ENCODE measurements at places on chromosomes 11 and 22. TPM values are rescaled to one million over a fixed set of nuclear protein-coding genes. Genes with fewer than 3 reads are reported as not detected.

The CHRDL2 gene
- total RNA-seq: 0.27 TPM

The SYT8 gene
- not detected for total RNA-seq

The KIRREL3 gene
- 1.4 TPM for total RNA-seq

The NPAS4 gene
- total RNA-seq: not detected

The C22orf15 gene
- total RNA-seq: 2.2 TPM

The TENM4 gene
- 85.4 TPM for total RNA-seq

The GVQW3 gene
- 6.6 TPM for total RNA-seq

The SCGB1C1 gene
- not detected for total RNA-seq

The HEPACAM gene
- 0.07 TPM for total RNA-seq

The PANX3 gene
- not detected for total RNA-seq

The MED17 gene
- 40.6 TPM for total RNA-seq

The SLC22A9 gene
- total RNA-seq: not detected

The NCAM1 gene
- 1.3 TPM for total RNA-seq

GRCh38 chr11:119121811-119122124 is 388 bp downstream of the HINFP start:
- H3K4me3 ChIP-seq: peak overlapping the region; percentile 94
- no peaks in the 10 kb centered on the region for H3K27me3 ChIP-seq
- no peak for DNase-seq
- H3K36me3 ChIP-seq: peaks cover 21% of the 10 kb centered on the region
- H3K4me1 ChIP-seq: no peaks in the 10 kb centered on the region

GRCh38 chr11:33452836-33453624 is 195.8 kb downstream of the HIPK3 start:
- no peaks in the 10 kb centered on the region for H3K36me3 ChIP-seq
- no peaks in the 10 kb centered on the region for H3K27me3 ChIP-seq
- no peaks in the 10 kb centered on the region for H3K4me1 ChIP-seq
- no peak overlapping the region for H3K4me3 ChIP-seq
- no peak overlapping the region for H3K27ac ChIP-seq

GRCh38 chr11:119989159-119989821 is 148.6 kb downstream of the TRIM29 start:
- no peaks in the 10 kb centered on the region for H3K36me3 ChIP-seq

GRCh38 chr22:45863981-45864751 is 112.8 kb downstream of the WNT7B start:
- H3K4me1 ChIP-seq: no peaks in the 10 kb centered on the region
- H3K27me3 ChIP-seq: peaks cover 43% of the 10 kb centered on the region
- H3K4me3 ChIP-seq: no peak overlapping the region

DNA sequence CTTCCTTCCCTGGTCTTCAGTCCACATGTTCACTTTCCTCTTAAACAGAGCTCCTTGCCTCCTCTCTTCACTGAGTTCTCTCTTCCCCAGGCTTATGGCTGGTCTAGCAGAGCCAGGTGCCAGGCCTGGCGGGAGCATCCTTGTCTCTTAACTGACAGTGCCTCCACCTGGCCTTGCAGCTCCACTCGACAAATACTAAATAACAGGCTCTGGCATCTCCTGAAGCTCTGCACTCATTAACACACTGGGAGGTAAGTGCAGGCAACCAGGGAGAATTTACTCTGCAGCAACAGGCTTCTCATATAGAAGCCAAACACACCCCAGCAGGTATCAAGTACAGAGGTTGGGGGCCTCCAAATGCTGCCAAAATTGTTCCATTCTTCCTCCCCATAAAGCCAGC is 438.1 kb downstream of the SOX6 start:
- no peaks in the 10 kb centered on the region for H3K27me3 ChIP-seq
- peak; percentile 70 for DNase-seq
- H3K4me1 ChIP-seq: no peaks in the 10 kb centered on the region
- no peak overlapping the region for H3K4me3 ChIP-seq
- H3K27ac ChIP-seq: no peak overlapping the region

GRCh38 chr11:14638561-14638960 is 5.0 kb upstream of the PDE3B start:
- no peaks in the 10 kb centered on the region for H3K4me1 ChIP-seq
- no peak for DNase-seq
- peaks cover 15% of the 10 kb centered on the region for H3K27me3 ChIP-seq
- H3K36me3 ChIP-seq: no peaks in the 10 kb centered on the region
- no peak overlapping the region for H3K27ac ChIP-seq

GRCh38 chr11:27611947-27612455 is 88.3 kb downstream of the BDNF start:
- DNase-seq: no peak
- H3K27ac ChIP-seq: no peak overlapping the region
- H3K4me1 ChIP-seq: no peaks in the 10 kb centered on the region
- H3K36me3 ChIP-seq: no peaks in the 10 kb centered on the region
- no peak overlapping the region for H3K4me3 ChIP-seq

- H3K27ac ChIP-seq: no peak overlapping the region
- peak overlapping the region; percentile 92 for H3K4me3 ChIP-seq
- peaks cover 5% of the 10 kb centered on the region for H3K4me1 ChIP-seq
- peaks cover 22% of the 10 kb centered on the region for H3K27me3 ChIP-seq
These were observed 1.4 kb downstream of the SLC35C1 start for GRCh38 chr11:45806072-45806933.

DNA sequence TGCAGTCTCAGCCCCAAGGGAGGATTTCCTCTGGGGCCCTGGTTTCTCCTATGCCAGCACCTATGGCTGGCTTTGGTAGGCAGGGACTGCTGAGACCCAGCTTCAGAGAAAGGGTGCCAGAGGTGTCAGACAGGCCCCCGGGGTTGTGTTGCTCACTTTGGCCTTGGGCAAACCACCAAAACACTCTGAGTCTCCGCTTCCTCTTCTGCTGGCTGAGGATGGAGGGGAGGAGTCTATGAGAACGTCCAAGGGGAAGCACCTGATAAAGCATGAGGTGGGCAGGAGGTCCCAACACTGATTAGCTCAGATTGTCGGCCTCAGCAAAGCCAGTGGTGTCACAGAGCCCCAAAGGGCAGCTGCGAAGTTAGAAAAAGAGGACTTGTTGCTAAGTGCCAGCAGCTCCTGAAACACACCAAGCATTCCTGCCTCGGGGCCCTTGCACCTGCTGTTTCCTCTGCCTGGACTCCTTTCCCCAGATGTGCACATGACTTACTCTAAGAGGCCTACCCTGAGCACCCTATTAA is 10.5 kb downstream of the SMTNL1 start:
- peak; percentile 73 for DNase-seq
- H3K4me1 ChIP-seq: peaks cover 8% of the 10 kb centered on the region
- H3K36me3 ChIP-seq: no peaks in the 10 kb centered on the region
- H3K27ac ChIP-seq: no peak overlapping the region
- no peaks in the 10 kb centered on the region for H3K27me3 ChIP-seq
- H3K4me3 ChIP-seq: no peak overlapping the region

GRCh38 chr11:4541071-4541470 is 3.9 kb upstream of the OR52M1 start:
- H3K27ac ChIP-seq: no peak overlapping the region
- H3K4me1 ChIP-seq: no peaks in the 10 kb centered on the region
- no peak overlapping the region for H3K4me3 ChIP-seq
- no peak for DNase-seq
- peaks cover 15% of the 10 kb centered on the region for H3K27me3 ChIP-seq

- H3K27me3 ChIP-seq: no peaks in the 10 kb centered on the region
- no peak for DNase-seq
- peaks cover 19% of the 10 kb centered on the region for H3K4me1 ChIP-seq
- H3K27ac ChIP-seq: no peak overlapping the region
- H3K4me3 ChIP-seq: no peak overlapping the region
- H3K36me3 ChIP-seq: peaks cover 32% of the 10 kb centered on the region
These were observed 653 bp downstream of the IL18BP start for GRCh38 chr11:71999362-71999761.

DNA sequence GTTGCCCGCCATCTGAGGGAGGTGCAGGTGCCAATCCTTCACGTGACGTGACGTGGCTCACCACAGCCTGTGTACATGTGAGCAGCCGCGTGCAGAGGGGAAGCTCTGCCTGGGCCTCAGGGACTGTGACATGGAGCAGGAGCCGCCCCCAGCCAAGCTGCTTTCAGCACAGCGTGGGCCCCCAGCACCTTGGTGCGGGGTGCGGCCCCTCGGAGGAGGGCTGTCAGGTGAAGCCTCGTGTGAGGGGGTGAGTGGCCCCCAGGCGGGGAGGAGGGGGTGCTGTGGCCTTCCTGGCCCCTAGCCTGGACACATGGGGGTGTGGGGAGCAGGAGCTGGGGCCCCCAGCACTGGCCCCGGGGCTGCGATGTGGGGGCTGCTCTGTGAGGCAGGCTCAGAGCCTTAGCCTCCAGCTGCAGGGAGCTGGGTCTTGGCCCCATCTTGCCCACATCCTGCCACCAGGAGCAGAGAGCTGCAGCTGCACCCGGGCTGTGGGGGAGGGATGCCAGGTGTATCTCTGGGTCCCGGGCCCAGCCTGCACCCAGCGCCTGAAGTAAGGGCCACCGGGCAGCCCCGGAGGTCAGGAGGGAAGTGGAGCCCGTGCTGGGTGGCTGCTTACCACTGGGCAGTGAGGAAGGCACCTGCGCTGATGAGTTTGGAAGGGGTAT is at the start of gene ADORA2A:
Gene ADORA2A (plus strand): TSS at position 100 of the 665 bp plus-strand sequence. CDS start 5,806 bp downstream, outside the sequence.
- H3K4me1 ChIP-seq: no peaks in the 10 kb centered on the region
- H3K4me3 ChIP-seq: no peak within 1 kb of the TSS
- no peaks in the 10 kb centered on the region for H3K36me3 ChIP-seq
- no peak for DNase-seq

DNA sequence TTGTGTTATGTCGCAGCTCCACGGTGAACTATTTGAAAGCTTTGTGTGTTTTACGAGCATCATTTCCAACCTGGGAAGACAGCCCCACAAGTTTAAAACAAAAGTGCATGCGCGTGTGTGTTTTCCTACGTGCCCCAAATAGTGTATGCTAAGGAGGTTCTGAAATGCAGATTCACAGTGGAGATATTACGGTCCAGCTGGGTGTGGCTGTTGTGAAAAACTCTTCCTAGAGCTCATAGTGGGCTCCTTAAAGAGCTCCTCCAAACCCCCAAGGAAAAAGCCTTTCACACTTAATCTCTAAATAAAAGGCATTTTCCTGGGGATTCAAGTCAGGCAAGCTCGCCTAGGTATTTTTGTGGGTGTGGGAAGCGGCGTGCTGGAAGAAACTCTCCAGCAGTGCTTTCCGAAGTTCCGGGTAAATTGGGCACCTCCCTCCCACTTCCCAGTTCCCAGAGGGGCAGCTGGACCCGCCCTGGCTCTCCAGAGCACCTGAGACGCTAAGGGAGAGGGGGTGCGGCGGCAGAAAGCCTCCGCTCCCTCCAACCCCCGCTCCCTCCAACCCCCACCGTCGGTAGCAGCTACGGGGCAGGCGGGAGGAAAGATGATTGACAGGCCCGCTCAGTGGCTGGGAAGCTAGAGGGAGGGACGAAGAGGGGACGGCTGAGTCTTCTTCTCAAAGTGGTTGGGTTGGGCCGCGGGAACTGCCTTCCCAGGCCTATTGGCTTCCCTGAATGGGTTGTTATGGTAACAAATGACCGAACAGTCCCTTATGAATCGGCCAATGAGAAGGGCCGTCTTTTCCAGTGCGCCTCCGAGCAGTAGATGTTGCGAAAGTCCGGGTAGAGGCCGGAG is 561 bp upstream of the PCF11 start:
- H3K4me3 ChIP-seq: peak overlapping the region; percentile 98
- H3K4me1 ChIP-seq: peaks cover 7% of the 10 kb centered on the region
- peak; percentile 99 for DNase-seq
- H3K36me3 ChIP-seq: peaks cover 27% of the 10 kb centered on the region
- peak overlapping the region; percentile 73 for H3K27ac ChIP-seq

- no peaks in the 10 kb centered on the region for H3K27me3 ChIP-seq
- peaks cover 19% of the 10 kb centered on the region for H3K4me1 ChIP-seq
- peaks cover 53% of the 10 kb centered on the region for H3K36me3 ChIP-seq
- no peak overlapping the region for H3K27ac ChIP-seq
- H3K4me3 ChIP-seq: no peak overlapping the region
- DNase-seq: peak; percentile 54
These were observed 81.0 kb upstream of the SCUBE2 start for GRCh38 chr11:9172389-9172788.

DNA sequence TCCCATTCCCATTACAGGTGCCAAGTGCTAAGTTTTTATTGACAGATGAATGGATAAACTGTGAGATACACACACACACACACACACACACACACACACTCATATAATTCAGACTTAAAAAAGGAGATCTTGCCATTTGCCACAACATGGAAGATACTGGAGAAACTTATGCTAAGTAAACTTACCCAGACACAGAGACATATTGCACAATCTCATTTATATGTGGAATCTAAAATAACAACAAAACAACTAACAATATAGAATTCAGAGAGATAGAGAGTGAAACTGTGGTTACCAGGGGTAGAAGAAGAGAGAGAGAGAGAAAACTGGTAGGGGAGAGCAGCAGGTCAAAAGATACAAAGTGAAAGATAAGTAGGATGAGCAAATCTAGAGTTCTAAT is 1.4 kb downstream of the MS4A6E start:
- DNase-seq: no peak

DNA sequence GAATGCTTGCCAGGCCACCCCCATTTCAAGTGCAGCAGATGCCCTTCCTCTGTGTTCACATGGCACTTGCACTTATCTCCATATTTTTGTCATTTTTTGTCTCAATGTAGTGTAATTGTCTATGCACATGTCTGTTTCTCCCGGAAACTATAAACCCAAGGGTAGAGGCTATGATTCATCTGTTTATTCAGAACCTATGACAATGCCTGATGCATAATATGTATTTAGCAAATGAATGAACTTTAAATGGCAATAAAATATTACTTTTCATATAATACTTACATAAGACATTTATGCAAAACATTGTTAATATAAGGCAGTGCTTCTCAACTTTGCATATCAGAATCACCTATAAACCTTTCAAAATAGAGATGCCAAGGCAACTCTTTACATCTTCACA is 6.7 kb downstream of the PAK1 start:
- peaks cover 6% of the 10 kb centered on the region for H3K4me1 ChIP-seq
- H3K4me3 ChIP-seq: no peak overlapping the region
- H3K27me3 ChIP-seq: no peaks in the 10 kb centered on the region

GRCh38 chr11:33766085-33766484 is 8.2 kb downstream of the FBXO3 start:
- no peak for DNase-seq
- no peaks in the 10 kb centered on the region for H3K27me3 ChIP-seq
- H3K4me3 ChIP-seq: no peak overlapping the region

- H3K36me3 ChIP-seq: no peaks in the 10 kb centered on the region
- H3K4me1 ChIP-seq: peaks cover 2% of the 10 kb centered on the region
- H3K27ac ChIP-seq: peak overlapping the region; percentile 14
- peak; percentile 66 for DNase-seq
These were observed 444.4 kb downstream of the DLG2 start for GRCh38 chr11:85182441-85183387.

DNA sequence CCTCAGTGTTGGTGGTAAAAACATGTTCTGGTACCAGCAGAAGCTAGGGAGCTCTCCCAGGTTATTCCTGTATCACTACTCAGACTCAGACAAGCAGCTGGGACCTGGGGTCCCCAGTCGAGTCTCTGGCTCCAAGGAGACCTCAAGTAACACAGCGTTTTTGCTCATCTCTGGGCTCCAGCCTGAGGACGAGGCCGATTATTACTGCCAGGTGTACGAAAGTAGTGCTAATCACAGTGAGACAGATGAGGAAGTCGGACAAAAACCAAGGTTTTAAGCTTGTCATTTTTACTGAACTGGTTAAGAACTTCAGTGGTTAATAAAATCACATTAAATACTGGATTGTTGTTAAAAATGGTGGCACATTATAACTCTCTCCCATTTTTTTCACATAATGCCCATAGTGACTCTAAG is 42.6 kb upstream of the VPREB1 start:
- no peaks in the 10 kb centered on the region for H3K36me3 ChIP-seq
- H3K4me3 ChIP-seq: no peak overlapping the region
- DNase-seq: no peak
- peaks cover 2% of the 10 kb centered on the region for H3K4me1 ChIP-seq
- peaks cover 98% of the 10 kb centered on the region for H3K27me3 ChIP-seq
- no peak overlapping the region for H3K27ac ChIP-seq
